ENCODE measurements at places on chromosomes 4 and X.
A peak's percentile ranks its signal among the peaks of the same experiment; 100 is the strongest.

DNA sequence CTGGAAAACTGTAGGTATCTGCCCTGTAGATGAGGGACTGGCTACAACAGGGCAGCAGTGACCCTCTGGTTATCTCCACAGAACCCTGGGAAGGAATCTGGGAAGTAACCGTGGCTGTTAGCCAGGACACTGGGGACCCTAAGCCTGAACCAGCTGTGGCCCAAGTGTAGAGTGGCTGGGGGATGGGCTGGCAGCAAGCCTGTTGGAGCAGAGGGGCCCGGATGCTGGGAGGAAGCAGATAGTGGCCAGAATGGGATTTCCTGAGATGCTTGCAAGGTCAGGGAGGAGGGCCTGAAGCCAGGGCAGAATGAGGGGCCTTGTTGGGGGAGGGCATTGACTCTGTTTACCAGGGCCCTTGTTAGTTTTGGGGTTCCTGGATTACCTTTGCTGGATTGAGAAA, 161.0 kb upstream of the EOLA2 start:
- DNase-seq, result no peak

DNA sequence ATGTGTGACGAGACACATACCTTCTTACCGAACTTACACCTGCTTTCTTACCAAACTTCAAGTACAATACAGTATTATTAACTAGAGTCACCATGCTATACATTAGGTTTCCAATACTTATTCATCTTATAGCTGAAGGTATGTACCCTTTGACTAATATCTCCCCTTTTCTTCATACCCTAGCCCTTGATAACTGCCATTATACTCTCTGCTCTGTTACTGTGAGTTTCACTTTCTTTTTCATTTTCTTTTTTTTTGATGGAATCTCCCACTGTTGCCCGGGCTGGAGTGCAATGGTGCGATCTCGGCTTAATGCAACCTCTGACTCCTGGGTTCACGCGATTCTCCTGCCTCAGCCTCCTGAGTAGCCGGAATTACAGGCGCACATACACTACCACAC, 3.4 kb upstream of the PNMA5 start:
- no peak for DNase-seq

DNA sequence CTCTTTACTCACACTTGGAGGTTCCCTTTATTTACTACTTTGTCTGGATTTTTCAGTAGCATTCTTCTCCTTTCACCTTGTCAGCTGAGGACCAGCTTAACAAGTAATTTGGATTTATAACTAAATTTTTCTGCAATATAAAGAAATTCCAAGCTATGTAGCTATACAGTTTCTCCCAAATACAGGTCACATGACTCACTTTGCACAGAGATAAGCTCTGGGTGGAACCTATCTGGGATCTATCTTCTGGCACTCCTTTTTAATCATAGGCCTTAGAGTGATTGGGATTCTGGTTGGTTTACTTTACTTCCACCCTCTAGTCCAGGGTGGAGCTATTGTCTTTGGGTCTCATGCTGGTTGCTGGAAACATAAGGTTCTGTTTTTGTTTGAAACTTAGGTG, 34.9 kb upstream of the STK26 start:
- no peak for DNase-seq

GRCh38 chr4:107439401-107439800, 280.6 kb downstream of the PAPSS1 start:
- no peak for DNase-seq

DNA sequence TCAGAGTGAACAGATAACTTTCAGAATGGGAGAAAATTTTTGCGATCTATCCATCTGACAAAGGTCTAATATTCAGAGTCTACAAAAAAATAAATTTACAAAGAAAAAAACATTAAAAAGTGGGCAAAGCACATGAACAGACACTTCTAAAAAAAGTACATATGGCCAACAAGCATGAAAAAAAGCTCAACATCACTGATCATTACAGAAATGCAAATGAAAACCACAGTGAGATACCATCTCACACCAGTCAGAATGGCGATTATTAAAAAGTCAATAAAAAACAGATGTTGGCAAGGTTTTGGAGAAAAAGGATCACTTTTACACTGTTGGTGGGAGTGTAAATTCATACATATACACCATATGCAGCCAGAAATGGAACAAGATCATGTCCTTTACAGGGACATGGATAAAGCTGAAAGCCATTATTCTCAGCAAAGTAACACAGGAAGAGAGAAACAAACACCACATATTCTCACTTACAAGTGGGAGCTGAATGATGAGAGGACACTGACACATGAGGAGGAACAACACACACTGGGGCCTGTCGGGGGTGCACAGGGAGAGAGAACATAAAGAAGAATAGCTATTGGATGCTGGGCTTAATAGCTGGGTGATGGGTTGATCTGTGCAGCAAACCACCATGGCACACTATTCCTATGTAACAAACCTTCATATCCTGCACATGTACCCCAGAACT, 41.6 kb upstream of the ITM2A start:
- no peak for DNase-seq

- DNase-seq, result no peak
These were observed 218.9 kb upstream of the GALNTL6 start for GRCh38 chr4:171594293-171594692.

DNA sequence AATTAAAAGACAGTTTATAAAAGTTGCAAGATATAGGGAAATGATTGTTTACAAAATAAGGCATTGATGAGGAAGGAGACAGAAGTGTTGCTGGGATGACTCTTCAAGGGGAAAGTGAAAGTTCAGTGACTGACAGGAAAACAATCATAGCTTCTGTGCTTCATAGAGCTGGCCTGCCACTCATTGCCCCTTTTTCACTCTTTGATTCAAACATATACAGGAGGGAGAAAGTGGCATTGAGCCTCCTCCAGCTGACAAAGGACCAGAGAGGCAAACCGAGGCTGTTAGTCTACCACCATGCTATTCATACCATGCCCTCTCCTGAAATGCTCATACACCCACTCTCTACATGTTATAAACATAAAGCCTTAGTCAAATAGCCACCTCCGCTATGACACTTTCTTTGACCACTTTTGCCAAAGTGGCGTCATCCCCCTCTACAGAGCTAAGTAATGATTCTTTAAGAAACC, 79.2 kb upstream of the ATOH1 start:
- no peak for DNase-seq

- DNase-seq, result no peak
These were observed 587 bp downstream of the CD99 start for GRCh38 chrX:2691543-2692220.

DNA sequence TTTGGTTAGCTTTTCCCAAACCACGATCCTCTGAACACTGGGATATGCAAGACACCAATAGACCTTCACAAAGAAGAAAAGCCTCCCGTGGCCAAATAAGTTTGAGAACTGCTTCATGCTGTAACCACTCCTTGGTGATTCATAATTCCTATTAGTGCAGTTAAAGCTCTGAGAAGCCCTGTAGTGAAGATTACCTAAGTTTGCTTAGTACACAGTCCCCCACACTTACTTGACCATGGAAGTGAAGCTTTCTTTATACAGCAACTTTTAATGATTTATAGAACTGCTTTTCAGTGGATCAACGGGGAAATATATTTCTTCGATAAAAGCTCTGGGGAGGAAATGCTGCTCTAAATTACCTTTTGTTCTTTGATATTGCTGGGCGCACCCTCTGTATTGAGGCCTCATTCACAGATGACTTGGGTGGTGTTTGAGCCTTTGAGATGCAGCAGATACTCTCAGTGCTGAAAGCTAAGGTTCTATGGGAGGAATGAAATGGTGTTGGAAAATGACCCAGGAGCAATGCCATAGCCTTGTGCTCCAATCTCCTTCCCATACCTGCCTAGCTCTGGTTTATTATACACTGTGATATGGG, 67.4 kb downstream of the CBLL2 start:
- DNase-seq, result no peak

DNA sequence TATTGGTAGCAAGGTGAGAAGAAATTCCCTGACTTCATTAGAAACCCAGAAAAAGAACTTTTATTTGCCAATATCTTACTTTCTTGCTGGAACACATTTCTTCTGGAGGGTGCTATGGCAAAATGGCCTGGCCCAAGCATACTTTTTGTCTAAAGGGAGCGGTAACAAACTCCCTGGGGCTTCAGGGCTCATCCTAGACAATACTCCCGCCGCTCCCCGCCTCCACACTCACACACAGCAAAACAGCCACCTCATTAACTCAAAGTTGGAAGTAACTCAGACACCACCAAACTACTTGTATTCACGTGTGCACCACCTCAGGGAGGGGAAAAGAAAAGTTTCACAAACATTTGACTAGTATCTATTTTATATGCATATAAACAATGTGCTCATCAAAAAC, 75.7 kb downstream of the IGSF1 start:
- no peak for DNase-seq

DNA sequence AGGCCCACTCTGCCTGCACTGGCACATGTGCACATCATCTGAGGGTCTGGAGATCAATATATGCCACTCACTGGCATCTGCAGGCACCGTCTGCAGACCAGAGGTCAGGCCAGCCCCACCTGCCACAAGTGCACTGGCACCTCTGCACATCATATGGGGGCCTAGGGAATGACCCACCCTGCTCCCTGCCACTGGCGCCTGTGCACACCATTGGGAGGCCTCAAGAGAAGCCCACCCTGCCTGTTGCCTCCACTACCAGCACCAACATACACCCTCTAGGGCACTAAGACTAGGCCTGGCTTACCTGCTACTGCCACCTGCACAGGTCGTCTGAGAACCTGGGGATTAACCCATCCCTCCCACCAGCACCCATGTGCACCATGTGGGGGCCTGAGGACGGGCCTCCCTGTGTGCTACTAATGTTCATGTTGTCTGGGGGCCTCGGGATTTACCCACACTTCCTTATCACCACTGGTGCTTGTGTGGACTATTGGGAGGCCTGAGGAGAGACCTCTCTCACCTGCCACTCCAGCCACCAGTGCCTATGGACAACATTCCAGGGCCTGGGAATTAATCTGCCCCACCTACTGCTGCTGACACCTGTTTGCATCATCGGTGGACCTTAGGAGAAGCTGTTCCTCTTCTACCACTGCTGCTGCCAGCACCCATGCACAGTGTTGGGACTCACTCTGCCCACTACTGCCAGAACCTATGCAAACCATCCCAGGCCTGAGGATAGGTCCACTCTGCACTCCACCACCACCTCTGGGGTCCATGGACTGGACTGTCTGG, 113.7 kb downstream of the REELD1 start:
- DNase-seq, result no peak

- no peak for DNase-seq
These were observed 53.9 kb upstream of the PDLIM3 start for GRCh38 chr4:185589067-185589836.

DNA sequence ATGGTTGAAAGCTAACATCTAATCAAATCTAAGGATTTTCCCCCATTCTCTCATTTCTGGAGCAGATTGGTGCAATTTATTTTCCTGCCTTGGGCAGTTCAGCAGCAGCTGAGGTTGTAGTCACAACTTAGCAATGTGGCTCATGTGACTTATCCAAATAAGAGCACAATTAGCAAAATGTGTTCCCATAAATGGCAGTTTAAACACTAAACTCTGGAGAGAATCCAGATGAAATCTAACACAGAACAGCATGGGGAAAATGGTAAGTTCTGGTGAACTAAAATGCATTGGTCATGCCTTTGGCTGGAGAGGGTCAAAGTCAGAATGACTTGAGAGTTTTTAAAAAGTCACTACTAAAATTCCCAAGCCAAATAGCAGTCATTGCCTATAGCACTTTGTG, 422.6 kb upstream of the DIPK2B start:
- DNase-seq, result no peak

GRCh38 chr4:113371111-113371510, 321.7 kb downstream of the ANK2 start:
- DNase-seq, result no peak

- DNase-seq, result no peak
These were observed 1215.8 kb downstream of the RAPGEF2 start for GRCh38 chr4:160318567-160319220.

DNA sequence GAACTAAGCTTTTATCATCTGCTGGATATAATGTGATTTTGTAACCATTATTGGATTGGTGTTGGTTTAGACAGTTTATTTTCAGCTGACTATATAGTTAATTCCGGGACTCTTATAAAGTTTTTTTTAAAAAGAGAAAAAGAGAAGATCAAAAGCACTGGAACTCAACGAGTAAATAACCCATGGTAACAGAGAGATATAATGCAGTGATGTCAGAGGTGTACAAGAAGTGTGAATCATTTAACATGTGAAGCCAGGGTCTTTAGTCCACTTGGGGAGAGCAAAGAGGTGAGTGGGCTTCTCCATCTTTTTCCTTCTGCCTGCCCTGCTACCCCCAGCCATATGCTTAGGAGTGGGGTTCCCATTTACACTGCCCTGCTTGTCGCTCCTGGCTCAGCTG, 3.2 kb downstream of the TMEM165 start:
- no peak for DNase-seq

- DNase-seq, result no peak
These were observed 49.3 kb upstream of the CD40LG start for GRCh38 chrX:136598631-136599030.

DNA sequence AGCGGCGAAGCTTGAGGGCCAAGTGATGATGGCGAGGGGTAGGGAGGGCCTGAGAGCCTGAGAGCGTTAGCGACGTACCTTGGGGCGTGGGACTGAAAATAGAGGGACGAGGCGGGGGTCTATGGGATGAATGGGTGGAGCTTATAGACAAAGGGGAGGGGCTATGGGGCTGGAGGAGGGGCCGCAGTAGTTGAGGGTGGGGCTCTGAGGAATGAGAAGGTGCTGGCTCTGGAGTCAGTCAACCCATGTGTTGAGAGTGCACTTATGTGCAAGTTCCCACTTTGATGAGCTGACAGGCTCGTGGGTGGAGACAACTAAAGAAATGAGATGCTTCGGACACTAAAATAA, 488 bp downstream of the TBC1D25 start:
- DNase-seq, result peak; percentile 35

DNA sequence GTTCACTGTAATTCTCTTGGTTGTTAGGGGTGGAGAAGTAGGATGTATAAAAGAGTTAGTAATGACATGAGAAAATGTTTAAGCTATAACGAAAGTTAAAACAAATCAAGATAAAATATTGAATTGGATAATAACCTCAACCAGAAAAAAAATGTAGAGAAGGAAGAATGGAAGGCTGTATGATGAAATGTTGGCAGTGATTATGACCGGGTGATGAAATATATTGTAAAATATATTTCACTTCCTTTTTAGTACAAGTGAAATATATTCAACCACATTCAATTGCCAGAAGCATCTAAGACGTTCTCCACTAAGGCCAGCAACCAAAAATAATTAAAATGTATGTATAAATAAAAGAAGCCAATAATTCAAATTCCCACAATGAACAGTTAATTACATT, 309.3 kb upstream of the FGF13 start:
- DNase-seq, result no peak

- DNase-seq, result no peak
These were observed 149.3 kb downstream of the NWD2 start for GRCh38 chr4:37393889-37394288.

DNA sequence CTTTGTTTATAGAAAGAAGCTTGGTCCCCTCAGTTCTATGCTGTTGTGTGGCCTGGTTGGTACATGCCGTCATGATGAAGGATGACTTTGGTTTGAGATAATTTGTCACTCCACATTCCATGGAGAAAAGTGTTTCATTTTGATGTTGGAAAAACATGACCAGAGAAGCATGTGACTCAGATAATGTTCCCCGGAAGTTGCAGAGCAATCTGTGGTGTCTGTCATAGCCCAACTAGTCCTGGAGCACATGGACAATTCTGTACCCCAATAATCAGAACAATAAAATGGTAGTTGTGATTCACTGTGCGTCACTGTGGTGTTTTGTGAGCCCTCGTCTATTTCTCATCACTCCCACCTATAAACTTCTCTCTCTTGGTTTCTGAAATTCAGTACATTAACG, 85.1 kb downstream of the PDK3 start:
- no peak for DNase-seq

GRCh38 chr4:116122124-116122523, 963.3 kb downstream of the TRAM1L1 start:
- DNase-seq, result no peak

Measured in CD8-positive, alpha-beta memory T cell (primary cell).